ENCODE measurements at places on chromosomes 7 and 10. TPM values are rescaled to one million over a fixed set of nuclear protein-coding genes. Genes with fewer than 3 reads are reported as not detected.

- no peak for DNase-seq
- no peaks in the 10 kb centered on the region for H3K36me3 ChIP-seq
- no peak overlapping the region for H3K4me3 ChIP-seq
- no peak overlapping the region for H3K27ac ChIP-seq
- H3K4me1 ChIP-seq, result no peaks in the 10 kb centered on the region
- H3K27me3 ChIP-seq, result no peaks in the 10 kb centered on the region
Observed at GRCh38 chr7:74068378-74069085, 15.1 kb upstream of the LIMK1 start.

GRCh38 chr7:30038196-30038980, 10.2 kb downstream of the PLEKHA8 start:
- no peak for DNase-seq
- H3K36me3 ChIP-seq, result no peaks in the 10 kb centered on the region
- H3K27me3 ChIP-seq, result no peaks in the 10 kb centered on the region

The COG5 gene
- 23.6 TPM for total RNA-seq

GRCh38 chr10:130941886-130942285, 369.6 kb downstream of the TCERG1L start:
- no peak overlapping the region for H3K27ac ChIP-seq
- H3K4me1 ChIP-seq, result no peaks in the 10 kb centered on the region
- DNase-seq, result no peak
- no peak overlapping the region for H3K4me3 ChIP-seq

GRCh38 chr7:140881507-140882228, 43.1 kb downstream of the BRAF start:
- H3K36me3 ChIP-seq, result no peaks in the 10 kb centered on the region
- H3K27ac ChIP-seq, result no peak overlapping the region
- peaks cover 18% of the 10 kb centered on the region for H3K4me1 ChIP-seq
- no peaks in the 10 kb centered on the region for H3K27me3 ChIP-seq

Measured in Calu3 (cell line).